ENCODE measurements at places on chromosomes 16 and 17.

DNA sequence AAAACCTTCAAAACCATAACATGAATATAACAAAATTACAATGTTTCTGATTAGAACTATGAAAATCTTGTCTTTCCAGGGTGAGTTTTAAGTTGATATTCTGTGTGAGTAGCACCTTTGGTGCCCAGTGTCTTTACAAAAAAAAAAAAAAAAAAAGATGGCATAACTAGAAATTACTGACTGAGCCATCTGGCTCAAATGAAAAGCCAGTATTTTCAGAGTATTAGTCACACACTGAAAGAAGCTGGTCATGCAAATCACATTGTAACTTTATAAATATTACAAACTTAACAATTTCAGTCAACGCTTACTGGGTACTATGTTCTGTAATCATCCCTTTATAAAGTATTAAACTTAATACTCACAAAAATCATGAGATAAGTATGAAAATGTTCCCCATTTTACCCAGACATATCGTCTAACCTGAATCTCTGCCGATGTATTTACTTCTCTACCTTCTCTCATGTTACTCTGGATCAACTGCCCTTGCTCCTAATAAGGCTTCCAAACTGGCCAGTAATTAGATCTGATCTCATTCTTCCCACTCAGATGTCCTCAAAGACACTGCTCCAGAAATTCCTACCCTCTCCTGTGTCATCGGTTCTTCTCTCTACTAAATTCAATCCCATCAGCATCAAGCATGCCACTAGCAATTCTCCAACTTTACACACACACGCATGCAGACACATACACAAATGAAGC lies 25.4 kb downstream of the UBE2G1 start:
- no peak for DNase-seq

DNA sequence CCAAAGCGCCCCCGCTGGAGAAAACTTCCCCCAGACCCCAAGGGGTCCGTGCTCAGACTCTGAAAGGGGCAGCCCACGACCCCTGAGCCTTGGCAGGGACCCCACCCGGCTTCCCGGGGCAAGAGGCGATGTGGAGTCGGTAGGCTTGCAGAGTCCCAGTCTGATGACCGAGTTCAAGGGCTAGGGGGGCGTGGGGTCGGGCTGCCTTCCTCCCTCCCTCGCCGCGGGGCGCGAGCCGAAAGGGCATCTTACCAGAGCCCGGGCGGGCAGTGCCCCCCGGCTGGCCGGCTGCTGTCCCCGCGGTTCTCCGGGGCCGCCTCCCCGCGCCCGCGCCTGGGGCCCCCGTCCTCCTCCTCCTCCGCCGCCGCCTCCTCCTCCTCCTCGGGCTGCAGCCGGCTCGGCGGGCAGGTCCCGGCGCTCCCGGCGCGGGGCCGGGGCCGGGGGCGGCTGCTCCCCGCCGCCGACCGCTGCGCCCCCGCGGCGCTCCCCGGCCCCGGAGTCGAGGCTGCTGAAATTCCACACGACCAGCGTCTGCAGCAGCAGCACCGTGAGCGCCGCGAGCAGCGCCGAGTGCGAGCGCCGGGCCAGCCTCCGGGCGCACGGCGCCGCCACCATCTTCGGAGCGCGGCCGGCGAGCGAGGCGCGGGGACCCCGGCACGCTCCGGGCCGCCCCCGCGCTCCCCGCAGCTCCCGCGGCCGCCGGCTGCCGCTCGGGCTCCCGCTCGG lies 415 bp downstream of the XYLT1 start:
- no peak for DNase-seq

DNA sequence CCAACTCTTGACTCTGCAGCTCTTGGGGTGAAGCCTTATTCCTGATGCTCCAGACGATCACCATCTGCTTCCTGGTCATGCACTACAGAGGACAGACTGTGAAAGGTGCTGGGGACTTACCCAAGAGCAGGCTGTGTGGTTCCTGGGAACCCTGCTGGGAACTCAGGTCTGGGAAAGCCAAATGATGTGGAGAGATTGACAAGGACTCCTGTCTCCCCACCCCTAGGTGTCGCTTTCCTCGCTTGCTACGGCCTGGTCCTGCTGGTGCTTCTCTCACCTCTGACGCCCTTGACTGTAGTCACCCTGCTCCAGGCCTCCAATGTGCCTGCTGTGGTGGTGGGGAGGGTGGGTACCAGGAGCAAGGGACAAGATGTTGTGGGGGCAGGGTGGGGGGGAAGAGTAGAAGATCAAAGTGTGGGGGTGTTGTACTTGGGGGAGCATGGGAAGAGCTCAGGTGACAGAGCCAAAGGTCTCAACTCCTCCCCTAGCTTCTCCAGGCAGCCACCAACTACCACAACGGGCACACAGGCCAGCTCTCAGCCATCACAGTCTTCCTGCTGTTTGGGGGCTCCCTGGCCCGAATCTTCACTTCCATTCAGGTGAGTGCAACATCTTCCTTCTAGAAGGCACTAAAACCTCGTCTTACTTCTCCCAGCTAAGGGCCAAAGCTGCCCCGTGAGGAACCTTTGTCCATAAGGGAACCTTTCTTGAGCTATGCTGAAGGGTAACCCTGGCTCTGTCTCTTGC lies 3.0 kb downstream of the SOX15 start:
- no peak for DNase-seq

- DNase-seq: no peak
Measured at GRCh38 chr17:1703063-1703462, 7.1 kb downstream of the TLCD2 start.

DNA sequence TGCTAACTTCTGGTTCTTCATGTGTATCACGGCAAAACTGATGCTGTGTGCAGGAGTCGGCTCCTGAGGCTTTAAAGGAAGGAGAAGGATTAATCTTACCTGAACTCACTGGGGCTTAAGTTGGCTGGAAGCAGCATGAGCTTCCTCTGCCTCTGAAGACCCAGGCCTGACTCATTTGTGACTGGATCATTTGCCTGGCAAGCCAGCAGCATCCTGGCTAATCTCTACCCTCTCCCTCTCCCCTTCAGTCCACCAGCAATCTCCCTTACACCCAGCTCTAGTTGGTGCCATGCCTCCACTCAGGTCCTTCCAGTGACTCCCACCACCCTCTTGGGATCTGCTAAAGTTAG lies 150.3 kb downstream of the IRX3 start:
- no peak for DNase-seq

DNA sequence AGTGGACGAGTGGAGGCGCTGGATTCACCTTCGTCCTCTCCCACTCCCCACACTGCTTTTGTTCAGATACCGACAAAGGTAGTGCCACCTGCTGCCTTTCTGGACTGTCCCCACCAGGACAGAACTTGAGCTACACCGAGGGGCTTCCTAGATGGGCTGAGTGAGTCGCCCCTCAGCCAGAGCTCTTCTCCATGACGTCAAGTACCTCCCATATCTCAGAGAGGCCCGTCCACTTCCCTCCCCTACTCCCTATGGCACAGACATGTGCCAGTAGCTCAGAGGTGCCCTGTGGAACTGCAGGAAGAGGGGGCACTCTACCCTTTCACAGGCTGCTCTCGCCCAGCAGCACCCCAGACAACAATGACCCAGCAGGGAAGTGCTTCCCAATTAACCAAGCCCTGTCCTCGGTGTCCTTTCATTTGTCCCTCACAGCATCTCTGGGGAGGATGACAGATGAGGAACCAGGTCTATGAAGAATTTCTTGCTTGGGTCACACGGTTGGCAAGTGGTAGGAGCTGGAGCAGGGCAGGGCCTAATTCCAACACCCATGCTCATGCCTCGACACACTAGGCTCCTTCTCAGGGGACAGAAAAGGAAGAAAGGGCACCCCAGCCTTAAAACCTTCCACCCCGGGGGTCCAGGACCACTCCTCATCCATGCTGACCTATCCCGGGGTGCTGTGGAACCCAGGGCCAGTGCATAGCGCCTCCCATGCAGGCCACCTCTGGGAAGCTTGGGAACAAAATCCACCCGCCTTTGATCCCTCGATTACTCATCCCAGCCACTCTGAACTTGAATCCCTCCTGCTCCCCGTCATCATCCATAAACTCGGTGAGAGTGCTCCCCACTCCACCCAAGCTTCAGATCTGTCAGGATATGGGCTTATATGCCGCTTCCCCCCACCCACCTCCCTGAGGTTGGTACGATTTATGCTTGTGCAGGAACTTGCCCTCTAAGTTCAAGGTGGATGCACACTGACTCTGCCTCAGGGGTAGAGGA lies 51.7 kb downstream of the WNT3 start:
- DNase-seq: no peak

- no peak for DNase-seq
Measured at GRCh38 chr16:3023415-3023668, 400 bp downstream of the HCFC1R1 start.

- peak; percentile 39 for DNase-seq
Measured at GRCh38 chr16:21565861-21566669, 33.3 kb upstream of the METTL9 start.

DNA sequence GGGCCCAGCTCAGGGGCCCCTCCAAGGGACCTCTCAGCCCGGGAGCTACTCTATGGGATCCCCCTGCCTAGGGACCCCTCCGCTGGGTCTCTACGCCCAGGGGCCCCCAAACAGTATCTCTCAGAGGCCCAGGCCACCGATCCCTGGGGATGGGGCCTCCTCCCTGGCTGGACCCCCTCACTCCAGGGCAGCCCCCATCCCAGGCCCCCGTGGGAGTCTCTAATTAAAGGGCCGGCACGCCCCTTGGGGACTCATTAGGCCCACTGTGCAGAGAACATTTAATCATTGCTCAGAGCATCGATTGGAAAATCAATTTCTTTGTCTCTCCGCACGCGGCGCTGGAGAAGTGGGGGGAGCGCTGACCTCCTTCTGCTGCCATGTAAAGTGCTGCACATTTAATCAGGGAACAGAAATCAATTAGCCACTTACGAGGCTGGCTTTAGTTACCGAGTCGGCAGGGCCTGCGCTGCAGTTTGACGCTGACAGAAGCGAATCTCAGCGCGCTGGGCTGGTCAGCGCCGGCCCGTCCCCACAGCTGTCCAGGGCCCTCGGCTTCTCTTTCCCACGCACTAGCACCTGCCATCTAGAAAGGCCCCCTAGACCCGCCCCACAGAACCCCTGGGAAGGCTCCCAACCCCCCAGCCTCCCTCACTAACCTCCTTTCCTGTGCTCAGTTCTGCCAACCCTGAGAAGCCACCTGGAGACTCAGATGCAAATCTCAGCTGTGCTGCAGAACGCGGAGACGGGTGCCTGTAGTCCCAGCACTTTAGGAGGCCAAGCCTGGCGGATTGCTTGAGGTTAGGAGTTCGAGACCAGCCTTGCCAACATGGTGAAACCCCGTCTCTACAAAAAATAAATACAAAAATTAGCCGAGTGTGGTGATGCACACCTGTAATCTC lies 20.2 kb upstream of the C1QL1 start:
- no peak for DNase-seq

GRCh38 chr16:2586901-2587480 lies 49.2 kb downstream of the PDPK1 start:
- no peak for DNase-seq

DNA sequence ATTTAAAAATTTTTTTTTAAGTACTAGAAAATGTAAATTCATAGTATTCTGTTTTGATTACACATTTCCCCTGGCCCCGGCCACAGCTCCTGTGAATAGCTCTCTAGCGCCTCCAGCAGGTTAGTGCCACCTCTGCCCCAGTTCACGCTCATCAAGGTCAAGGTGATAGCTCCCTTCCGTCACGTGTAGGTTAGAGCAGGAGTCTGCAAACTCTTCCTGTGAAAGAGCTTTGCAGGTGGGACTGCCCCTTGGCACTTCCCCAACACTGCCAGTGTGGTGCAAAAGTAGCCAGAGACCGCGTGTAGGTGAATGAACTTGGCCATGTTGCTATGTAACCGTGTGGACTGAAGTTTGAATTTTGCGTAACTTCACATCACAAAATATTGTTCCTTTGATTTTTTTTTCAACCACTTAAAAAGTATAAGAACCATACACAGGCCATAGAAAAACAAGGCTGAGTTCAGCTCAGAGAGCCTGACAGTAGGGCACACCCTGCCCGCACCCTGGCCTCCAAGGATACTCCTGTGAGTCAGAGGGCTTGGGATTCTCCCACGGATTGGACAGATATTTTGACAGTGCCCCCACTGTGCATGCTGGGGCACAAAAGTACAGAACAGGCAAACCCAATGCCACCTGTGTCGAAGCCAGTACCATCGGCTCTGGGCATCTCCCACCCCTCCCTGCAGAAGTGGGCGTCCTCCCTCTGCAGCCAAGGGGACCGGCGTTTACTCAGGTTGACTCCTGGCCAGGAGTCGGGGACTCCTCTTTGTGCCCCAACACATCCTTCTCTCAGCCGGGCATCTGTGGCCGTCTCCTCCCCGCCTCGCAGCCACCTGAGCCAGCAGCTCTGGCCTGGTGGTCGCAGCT lies 92.0 kb upstream of the CHMP6 start:
- DNase-seq: peak; percentile 39

DNA sequence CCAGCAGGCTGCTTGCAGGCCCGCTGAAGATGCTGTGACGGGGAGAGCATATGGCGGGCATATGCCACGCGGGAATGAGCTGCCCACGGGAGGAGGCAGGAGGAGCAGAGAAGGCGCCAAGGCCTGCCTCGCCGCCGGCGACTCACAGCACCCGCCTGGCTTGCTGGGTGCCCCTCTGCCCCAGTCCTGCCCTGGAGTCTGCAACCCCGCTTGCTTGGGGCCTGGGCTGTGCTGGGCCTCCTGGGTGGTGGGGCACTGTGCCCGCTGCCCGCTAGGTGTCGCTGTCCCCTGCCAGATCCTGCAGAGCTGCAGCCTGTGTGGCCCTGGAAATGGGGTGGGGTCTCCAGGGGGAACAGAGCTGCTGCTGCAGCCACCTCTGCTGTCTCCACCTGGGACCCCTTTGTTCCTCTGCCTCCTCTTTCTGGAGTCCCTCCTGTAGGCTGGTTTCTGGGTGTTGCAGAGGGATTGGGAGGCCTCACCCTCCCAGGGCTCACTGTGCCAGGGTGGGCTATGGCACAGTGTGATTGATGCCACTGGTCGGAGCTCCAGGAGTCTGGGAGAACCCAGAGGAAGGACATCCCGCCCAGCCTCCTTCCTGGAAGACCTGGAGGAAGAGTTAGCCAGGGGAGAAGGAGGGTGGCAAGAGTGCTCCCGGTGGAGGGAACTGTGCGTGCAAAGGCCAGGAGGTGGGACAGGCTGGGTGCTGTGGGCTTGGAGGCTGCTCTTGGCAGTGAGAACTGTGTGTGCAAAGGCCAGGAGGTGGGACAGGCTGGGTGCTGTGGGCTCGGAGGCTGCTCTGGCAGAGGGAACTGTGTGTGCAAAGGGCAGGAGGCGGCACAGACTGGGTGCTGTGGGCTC lies 141.0 kb upstream of the CIBAR2 start:
- DNase-seq: peak; percentile 68

DNA sequence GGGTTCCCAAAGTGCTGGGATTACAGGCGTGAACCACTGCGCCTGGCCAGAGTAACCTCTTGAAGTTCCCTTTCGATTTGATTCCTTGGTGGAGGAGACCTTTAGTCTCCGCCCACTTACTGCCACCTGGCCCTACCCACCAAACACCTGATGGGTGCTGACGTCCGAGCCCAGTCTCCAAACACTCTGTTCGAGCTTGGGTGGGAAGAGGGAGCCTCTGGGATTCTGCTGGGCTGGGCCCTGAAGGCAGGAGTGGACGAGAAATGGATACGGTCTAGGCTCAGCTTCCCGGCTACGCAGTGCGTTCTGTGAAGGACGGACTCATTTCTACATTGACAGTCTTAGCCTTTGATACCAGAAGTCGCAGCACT lies 870 bp upstream of the ITGA3 start:
- DNase-seq: peak; percentile 17

GRCh38 chr17:37741341-37742115 lies 3.3 kb downstream of the HNF1B start:
- DNase-seq: no peak

Data from hematopoietic multipotent progenitor cell (in vitro differentiated cells).